ENCODE measurements at places on chromosomes 5 and 9.

GRCh38 chr5:178941361-178941760, 363 bp downstream of the ZNF454 start:
- peak; percentile 15 for DNase-seq

DNA sequence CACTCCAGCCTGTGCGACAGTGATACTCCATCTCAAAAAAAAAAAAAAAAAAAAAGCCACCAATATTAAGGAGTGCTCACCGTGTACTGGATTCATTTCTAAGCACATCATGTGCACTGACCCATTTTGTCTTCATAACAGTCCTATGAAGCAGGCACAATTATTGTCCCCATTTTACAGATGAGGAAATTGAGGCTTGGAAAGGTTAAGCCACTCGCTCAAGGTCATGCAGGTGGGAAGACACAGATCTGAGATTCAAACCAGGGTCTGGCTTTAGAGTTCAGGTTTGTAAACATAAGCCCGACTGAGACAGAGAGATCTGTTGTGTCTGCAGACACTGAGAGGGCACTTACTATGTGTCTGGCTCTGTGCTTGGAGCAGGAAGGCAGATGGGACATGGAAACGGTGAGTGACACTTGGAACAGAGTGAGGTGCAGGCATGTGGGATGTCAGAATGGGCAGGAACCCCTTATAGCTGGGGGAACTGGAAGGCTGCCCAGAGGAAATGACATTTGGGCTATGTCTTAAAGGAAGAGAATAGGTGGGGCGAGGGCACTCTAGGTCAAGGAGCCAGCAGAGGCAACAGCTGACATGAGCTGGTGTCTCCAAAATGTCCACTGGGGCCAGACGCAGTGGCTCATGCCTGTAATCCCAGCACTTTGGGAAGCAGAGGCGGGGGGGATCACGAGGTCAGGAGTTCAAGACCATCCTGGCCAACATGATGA, 69.9 kb downstream of the STK10 start:
- no peak for DNase-seq

DNA sequence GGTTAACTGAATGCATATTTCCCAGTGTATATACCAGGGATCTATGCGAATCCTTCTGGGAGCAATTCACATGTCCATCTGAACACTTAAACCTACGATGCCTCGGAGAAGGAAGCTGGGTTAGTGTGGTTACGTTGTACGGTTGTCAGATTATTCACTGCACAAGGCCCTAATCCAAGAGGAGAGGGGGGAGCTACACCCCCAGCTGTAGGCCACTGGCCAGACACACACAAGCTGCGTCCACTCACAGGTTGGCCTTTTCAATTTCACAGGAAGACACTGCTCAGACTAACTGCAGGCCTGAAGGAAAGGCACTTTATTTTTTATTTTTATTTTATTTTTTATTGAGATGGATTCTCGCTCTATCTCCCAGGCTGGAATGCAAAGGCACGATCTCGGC, 184.5 kb upstream of the GNA14 start:
- DNase-seq, result no peak

- DNase-seq, result no peak
Observed at GRCh38 chr5:72121052-72121779, 13.9 kb downstream of the MAP1B start.

DNA sequence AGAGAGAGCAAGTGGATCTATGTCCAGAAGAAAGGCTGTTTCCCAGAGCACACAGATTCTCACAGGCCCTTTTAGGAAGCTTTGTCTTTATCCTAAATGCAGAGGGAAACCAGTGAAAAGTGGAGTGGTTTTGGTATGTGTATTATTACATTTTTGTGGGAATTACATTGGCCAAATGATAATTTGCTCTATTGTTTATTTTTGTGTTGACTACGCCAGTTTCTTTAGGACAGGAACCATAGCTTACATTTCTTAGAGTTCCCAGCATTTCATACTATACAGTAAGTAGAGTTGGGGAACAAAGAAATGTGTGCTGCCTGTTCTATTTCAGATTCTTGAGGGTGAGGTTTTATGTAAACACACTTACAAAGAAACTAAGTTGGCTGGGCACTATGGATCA, 29.4 kb upstream of the SPATA31D4 start:
- peak; percentile 17 for DNase-seq

GRCh38 chr5:154369682-154370081, 76.1 kb upstream of the SAP30L start:
- peak; percentile 73 for DNase-seq

DNA sequence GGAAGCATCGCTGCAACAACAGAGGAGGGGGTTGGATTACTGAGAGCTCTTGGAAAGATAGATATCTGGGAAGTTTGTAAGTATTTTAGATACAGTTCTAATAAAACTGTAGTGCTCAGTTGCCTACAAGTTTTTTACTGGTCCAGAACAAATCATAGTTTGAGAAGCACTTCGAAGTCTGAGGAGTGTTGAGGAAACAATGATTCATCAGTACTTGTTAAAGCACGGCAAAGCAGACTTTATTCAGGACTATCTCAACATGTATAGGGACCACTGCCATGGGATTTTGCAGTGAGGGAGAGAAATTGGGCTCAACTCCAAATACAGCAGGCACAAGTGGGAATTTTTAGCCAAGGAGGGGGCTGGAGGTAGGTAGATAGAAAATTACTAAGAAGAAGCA, 25.3 kb upstream of the RECK start:
- no peak for DNase-seq

DNA sequence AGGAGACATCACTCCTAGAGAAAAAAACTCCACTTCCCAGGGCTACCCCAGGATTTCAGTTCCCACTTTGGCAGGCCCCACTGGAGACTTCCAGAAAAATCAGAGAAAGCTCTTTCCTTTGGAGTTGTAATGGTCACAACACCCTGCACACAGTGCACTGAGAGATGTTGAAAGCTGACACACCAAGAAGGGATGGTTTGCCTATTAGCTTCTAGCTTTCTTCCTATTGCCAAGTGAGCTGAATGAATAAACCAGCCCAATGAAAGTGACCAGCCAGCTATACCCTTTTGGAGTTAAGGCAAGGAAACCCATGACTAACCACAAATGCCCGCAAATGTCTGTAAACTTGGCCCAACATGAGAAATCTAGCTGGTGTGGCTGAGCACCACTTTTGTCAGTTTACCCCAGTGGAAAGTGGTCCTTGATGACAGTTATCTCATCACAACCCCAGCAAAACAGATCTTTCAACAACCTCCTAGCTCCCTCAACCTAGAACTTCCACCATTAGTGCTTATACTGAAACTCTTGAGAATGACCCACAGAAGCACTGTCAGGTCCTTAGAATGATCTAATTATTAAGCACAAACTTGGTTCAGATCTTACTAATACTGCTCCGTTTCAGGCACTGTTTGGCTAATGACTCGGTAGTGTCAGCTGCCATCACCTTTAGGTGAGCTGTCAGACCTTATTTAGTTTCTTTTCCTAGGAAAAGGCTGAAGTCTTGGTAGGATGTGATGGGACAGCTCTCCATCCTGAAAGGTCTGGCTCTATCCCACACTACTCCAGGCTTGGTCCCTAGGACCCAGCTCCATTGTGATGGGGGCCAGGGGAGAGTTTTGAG, 11.2 kb downstream of the IRF1 start:
- DNase-seq, result no peak

DNA sequence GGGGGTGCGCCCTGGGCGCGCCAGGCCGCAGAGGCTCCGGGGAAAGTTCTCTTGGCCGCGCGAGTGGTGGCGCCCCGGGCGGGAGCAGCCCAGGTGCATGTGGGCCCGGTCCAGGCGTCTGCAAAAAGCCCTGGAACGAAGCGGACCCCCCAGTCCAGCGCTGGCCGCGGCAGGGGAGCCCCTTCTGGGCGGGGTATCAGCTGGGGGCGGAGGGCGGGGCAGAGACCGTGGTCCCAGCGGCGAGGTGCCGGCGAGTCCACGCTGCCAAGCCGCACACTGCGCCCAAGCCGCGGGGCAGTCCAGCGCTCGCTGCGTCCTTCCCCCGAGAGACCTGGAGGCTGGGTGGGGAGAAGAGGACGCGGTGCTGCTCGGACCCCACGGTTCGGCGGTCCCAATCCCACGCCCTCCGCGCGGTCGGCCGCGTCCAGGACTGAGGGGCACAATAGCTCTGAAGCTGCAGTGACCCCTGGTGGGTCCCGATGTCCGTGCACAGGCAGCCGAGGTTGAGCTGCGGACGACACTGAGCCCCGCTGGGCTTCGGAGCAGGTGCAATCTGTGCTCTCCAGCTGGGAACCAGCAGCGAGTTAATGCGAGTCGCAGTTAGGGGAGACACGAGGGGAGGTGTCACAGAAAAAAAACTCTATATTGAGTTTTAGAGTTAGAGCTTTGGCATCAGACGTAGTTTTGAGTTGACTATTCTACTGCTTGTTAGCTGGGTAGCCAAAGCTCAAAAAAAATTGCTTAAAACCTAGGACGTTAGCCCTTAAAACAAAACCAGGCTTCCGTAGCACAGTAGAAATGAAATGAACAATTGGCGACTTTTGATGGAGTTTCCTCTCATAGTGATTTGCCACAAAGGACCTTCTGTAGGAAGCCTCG, 1.1 kb upstream of the EPB41L4A start:
- peak; percentile 57 for DNase-seq

Measured in fibroblast of skin of back (primary cell).